ENCODE measurements at places on chromosomes 11 and 22.
A peak's percentile ranks its signal among the peaks of the same experiment; 100 is the strongest.

- peaks cover 58% of the 10 kb centered on the region for H3K27me3 ChIP-seq
- no peak for DNase-seq
- no peak overlapping the region for H3K27ac ChIP-seq
- H3K4me3 ChIP-seq, result no peak overlapping the region
Measured at GRCh38 chr11:86670181-86670580, 2.2 kb downstream of the ME3 start.

DNA sequence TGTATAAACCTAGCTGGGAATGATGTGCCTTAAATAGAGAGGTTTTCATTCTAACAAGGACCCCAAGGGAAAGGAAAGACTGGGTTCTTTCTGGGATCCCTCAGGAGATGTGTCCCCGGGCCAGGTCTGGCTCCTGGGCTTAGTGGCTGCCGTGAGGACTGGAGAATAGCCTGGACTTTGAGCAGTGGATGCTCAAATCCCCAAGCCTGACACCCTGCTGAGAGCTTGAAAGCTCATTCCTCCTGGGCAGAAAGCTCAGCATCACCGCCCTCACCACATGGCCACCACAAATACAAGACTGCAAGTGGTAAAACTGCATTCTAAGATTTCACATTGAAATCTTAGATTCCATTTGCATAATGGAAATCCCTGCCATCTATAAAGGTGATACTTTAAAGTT, 79.4 kb upstream of the NARS2 start:
- no peak overlapping the region for H3K27ac ChIP-seq
- no peak overlapping the region for H3K4me3 ChIP-seq

- H3K27me3 ChIP-seq, result no peaks in the 10 kb centered on the region
- DNase-seq, result peak; percentile 10
- no peaks in the 10 kb centered on the region for H3K4me1 ChIP-seq
- H3K27ac ChIP-seq, result no peak overlapping the region
- H3K36me3 ChIP-seq, result peaks cover 12% of the 10 kb centered on the region
- H3K4me3 ChIP-seq, result no peak overlapping the region
Measured at GRCh38 chr11:2762451-2762850, 62.7 kb upstream of the KCNQ1OT1 start.

DNA sequence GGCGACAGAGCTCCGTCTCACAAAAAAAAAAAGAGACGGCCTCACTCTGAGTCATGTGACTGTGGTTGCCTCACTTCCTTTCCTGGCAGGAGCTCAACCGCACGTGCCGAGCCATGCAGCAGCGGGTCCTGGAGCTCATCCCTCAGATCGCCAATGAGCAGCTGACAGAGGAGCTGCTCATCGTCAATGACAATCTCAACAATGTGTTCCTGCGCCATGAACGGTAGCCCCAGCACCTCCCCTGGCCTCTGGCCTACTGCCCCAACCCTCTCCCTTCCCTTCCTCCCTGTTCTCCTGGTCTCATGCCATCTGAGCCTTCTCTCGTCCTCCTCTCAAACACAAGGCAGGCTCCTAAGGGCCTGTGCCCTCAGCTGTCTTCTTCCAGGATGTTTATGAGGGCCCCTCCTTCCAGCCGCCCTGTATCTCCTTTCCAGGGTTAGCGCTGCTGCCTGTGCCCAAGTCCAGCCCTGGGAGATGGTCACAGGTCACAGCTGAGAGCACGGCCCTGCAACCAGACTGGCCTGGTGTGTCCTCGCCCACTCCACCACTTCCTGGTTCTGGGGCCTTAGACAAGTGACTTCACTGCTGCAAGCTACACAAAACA, 30.7 kb downstream of the TOM1 start:
- H3K4me1 ChIP-seq, result peaks cover 33% of the 10 kb centered on the region
- H3K36me3 ChIP-seq, result peaks cover 60% of the 10 kb centered on the region
- H3K4me3 ChIP-seq, result peak overlapping the region; percentile 67
- H3K27me3 ChIP-seq, result no peaks in the 10 kb centered on the region
- peak; percentile 39 for DNase-seq

DNA sequence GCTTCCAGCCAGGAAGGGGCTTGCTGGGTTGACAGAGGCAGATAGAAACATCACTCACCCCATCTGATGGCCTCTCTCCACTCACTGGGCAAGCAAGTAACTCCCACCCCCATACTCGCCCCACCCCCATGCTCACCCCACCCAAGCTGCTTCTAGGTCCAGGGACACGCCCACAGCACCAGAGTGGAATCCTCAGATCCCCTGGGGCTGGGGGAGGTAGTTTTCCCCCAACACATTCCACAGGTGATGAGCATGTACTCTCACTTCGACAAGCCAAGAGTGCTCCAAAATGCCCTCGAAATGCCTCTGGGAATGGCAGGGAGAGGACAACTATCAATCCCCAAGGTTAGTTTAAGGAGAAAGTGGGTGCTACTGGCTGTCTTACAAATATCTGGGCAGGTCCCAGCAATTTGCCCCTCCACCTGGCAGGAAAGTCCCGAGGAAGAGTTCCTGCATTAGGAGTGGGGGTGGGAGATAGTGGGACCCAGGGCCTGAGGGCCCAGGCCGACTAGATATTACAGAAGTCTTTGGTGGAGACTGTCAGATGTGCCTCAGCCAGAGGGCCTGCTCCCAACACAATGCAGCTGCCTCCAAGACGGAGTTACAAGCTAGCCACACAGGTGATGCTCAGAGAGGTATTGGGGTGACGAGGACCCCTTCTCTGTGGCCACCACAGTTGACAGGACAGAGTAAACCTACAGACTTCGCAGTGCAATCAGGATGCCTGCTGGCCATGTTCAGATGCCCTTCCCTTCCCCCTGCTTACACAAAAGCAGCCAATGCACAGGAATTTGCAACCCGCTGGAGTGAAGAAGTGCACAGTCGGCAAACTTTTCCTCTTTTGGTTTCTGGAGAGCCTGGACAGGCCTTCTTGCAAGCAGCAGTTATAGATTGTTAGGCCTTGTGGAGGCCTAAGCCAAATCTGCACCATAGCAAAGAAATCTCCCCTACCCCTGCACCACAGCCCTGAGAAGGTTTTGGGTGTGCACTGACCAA, 2.9 kb upstream of the LMO1 start:
- H3K36me3 ChIP-seq, result no peaks in the 10 kb centered on the region
- peaks cover 17% of the 10 kb centered on the region for H3K4me1 ChIP-seq
- H3K27me3 ChIP-seq, result peaks cover 60% of the 10 kb centered on the region
- no peak overlapping the region for H3K4me3 ChIP-seq
- no peak overlapping the region for H3K27ac ChIP-seq

- no peak for DNase-seq
- H3K36me3 ChIP-seq, result no peaks in the 10 kb centered on the region
- peaks cover 20% of the 10 kb centered on the region for H3K27me3 ChIP-seq
- H3K4me3 ChIP-seq, result no peak overlapping the region
- H3K27ac ChIP-seq, result no peak overlapping the region
Measured at GRCh38 chr11:58965246-58965985, 26.1 kb downstream of the GLYATL1 start.

DNA sequence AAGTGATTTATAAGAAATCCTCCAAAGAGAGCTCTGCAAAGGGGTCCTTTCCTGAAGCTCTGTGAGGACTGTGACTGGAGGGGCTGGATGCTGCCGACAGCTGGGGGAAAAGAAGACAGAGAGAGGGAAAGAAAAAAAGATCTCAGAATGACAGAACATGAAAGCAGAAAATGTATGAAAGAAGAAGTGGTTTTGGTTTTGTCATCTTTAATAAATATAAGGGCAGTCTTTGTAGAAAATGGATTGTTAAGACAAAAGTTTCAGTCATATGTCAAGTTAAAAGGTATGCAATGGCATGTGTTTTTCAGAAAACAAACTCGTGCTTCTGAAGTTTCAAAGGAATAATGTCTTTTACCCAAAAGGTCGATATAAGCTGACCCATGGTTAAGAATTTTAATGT, 105.5 kb downstream of the CCDC83 start:
- H3K4me1 ChIP-seq, result peaks cover 3% of the 10 kb centered on the region
- H3K27me3 ChIP-seq, result no peaks in the 10 kb centered on the region
- no peak overlapping the region for H3K4me3 ChIP-seq
- peak overlapping the region; percentile 71 for H3K27ac ChIP-seq
- no peak for DNase-seq

DNA sequence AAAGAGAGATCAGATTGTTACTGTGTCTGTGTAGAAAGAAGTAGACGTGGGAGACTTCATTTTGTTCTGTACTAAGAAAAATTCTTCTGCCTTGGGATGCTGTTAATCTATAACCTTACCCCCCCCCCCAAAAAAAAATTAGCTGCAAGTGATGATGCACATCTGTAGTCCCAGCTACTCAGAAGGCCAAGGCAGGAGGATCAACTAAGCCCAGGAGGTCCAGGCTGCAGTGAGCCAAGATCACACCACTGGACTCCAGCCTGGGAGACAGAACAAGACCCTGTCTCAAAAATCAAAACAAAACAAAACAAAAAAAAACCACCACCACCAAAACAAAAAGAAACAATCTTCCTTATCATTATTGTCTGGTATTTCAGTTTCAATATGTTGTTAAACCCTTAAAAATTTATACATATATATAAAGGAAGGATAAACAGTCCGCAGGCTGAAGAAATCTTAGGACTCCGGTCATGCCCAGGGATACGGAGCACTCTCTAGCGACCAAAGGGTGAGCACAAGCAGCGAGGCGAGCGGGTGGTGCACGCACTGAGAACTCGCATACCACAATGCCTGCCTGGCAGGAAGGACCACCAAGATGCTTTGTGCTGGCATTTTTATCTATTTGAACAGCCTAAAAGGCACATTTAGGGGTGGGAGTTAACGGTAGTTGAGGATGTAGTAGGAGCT, 6.4 kb downstream of the POLDIP3 start:
- no peak for DNase-seq
- peaks cover 66% of the 10 kb centered on the region for H3K36me3 ChIP-seq
- H3K27me3 ChIP-seq, result no peaks in the 10 kb centered on the region
- peaks cover 31% of the 10 kb centered on the region for H3K4me1 ChIP-seq

- DNase-seq, result no peak
- no peak overlapping the region for H3K27ac ChIP-seq
- peaks cover 5% of the 10 kb centered on the region for H3K27me3 ChIP-seq
- H3K4me3 ChIP-seq, result no peak overlapping the region
Measured at GRCh38 chr22:44385781-44386180, 73.0 kb upstream of the SHISAL1 start.

GRCh38 chr11:30565027-30565426, 21.1 kb downstream of the MPPED2 start:
- no peak overlapping the region for H3K4me3 ChIP-seq
- no peak overlapping the region for H3K27ac ChIP-seq
- peaks cover 4% of the 10 kb centered on the region for H3K4me1 ChIP-seq
- peaks cover 38% of the 10 kb centered on the region for H3K27me3 ChIP-seq
- no peaks in the 10 kb centered on the region for H3K36me3 ChIP-seq

GRCh38 chr22:33109514-33110430, 51.6 kb upstream of the SYN3 start:
- no peak overlapping the region for H3K4me3 ChIP-seq
- H3K4me1 ChIP-seq, result peaks cover 2% of the 10 kb centered on the region
- no peak for DNase-seq
- H3K27me3 ChIP-seq, result peaks cover 7% of the 10 kb centered on the region
- no peaks in the 10 kb centered on the region for H3K36me3 ChIP-seq
- H3K27ac ChIP-seq, result peak overlapping the region; percentile 17

- no peaks in the 10 kb centered on the region for H3K4me1 ChIP-seq
- DNase-seq, result no peak
- no peak overlapping the region for H3K4me3 ChIP-seq
- H3K36me3 ChIP-seq, result no peaks in the 10 kb centered on the region
- H3K27ac ChIP-seq, result no peak overlapping the region
Measured at GRCh38 chr11:90284171-90284570, 61.3 kb upstream of the CHORDC1 start.

DNA sequence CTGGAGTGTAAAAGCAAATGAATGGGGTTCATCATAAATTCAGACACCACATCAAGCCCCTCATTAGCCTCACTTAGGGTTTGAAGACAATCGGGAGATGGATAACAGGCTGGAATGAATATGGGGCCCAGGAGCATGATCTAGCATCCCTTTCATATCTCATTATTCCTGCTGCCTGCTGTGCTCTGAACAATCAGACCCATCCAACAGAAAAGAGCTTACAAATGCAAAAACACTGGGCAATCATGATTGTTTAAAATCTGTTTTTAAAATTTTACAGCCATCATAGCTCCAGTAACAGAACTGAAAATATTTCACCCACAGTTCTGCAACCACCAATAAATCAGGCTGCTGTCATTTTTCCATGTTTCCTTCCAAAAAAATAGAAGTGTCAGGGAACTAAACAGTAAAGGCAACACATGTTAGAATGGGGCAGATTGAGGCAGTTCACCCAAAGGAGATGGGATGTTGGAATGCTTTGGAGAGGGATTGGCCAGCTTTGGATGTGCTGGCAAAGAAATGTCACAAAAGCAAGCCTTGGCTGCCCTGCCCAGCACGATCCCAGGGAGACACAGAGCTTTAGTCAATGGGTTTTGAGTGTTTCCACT, 47.8 kb upstream of the BMAL1 start:
- DNase-seq, result no peak
- no peaks in the 10 kb centered on the region for H3K27me3 ChIP-seq
- H3K4me3 ChIP-seq, result no peak overlapping the region
- no peak overlapping the region for H3K27ac ChIP-seq
- no peaks in the 10 kb centered on the region for H3K36me3 ChIP-seq
- no peaks in the 10 kb centered on the region for H3K4me1 ChIP-seq

DNA sequence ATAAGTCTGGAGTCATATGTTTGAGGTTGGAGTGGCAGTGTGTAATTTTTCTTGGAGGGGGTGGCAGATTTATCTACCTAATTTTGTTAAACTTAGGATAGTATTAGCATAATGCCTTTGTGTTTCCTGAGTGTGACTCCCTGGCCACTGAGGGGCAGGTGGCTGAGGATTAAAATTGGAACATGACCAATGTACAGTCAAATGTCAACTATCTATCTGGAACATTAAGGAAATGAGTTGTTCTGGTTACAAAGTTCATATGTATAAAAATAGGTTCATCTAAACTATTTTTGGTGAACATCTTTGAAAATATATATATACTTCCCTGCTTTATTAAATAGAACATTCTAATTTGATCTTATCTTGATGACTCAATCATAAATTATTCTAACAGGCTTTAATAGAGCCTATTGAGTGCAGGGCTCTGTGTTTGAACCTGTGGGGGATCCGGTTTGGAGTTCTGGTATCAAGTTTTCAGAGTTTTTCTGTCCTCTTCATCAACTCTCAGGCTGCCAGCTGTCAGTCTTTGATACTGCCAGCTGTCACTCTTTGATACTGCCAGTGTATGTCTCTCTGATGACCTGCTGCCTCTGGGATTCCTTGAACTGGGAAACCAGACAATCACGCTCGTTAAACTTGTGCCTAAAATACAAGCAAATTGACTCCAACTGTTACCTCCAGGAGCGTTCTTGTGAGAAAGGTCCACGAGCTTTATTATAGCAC, 309.6 kb downstream of the METTL15 start:
- H3K27ac ChIP-seq, result no peak overlapping the region
- no peaks in the 10 kb centered on the region for H3K36me3 ChIP-seq
- H3K4me3 ChIP-seq, result no peak overlapping the region
- H3K27me3 ChIP-seq, result no peaks in the 10 kb centered on the region
- no peak for DNase-seq

Data from naive thymus-derived CD8-positive, alpha-beta T cell (primary cell).